ENCODE measurements at places on chromosomes 3 and 15.

GRCh38 chr3:66029014-66029413, 9.7 kb downstream of the MAGI1 start:
- DNase-seq, result no peak

DNA sequence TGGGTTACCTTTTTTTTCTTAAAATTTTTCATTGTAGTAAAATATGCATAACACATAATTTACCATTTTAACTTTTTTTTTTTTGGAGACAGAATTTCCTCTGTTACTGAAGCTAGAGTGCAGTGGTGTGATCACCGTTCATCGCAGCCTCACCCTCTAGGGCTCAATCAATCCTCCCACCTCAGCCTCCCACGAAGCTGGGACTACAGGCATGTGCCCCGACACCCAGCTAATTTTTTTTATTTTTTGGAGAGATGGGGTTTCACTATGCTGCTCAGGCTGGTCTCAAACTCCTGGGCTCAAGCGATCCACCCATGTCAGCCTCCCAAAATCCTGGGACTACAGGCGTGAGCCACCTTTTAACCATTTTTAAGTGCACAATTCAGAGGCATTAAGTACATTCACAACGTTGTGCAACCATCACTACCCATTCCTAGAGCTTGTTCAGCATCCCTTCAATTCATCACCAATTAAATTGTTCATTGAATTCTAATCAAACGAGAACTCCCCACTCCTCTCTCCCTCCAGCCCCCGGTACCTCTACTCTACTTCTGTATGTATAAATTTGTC, 44.6 kb downstream of the BHLHE40 start:
- no peak for DNase-seq

- no peak for DNase-seq
These were observed at the start of gene SLC6A1 for GRCh38 chr3:10992017-10992942. Gene SLC6A1, plus strand, starts transcription at chr3:10992748. Its CDS starts 24,464 bp downstream, at chr3:11017212.

DNA sequence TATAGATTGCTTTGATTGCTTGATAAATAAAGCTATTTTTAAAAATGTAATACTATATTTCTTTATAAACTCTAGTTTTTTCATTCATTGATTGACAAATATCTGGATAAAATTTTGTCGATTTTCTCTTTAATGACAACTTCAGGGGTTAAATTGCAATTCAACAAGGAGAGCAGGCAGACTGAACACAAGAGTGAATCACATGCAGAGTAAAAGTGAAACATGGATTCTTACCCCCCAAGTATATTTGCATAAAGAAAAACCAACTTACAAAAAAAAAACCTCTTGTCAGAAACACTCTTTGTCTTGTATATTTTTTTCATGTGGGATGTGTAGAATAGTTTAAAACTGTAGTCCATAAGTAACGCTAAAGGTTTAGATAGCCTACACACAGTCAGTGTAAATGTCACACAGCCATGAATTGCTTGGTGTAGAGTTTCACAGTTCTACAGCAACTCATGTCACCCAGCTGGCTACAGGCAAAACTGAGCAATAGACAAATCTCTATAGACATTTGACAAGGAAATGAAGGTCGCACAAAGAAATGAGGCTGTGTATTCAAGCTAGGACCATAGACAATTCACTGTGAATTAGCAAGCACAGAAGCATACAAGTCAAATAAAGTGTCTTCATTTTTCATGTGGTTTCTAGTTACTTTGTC, 141.6 kb downstream of the THRB start:
- no peak for DNase-seq

DNA sequence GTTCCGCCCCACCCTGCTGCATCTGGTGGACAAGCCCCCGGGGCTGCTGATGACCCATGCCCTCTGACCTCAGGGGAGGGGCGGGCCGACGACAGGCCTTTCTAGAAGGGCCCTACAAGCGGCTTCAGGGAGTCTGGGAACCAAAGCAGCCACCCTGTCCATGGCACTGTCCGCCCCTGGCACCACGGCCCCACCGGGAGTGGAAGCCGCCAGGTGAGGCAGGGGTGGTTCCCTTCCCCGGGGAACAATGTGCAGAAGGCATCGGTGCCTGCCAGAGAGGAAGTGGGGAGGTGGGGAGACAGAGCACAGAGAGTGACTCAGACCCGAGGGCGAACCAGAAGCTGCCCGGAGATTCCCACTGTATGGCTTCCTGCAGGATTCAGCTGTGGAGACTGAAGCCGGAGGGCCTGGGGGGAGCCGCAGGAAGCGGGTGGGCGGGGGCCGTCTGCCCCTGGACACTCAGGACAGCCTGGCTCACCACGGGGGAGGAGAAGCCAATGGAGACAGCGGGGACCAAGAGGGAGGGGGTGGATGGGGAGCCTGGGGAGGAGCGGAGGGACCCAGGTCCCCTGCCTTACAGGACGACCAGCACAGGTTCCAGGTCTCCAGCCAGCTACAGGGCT, 134.0 kb downstream of the TPRA1 start:
- peak; percentile 70 for DNase-seq

DNA sequence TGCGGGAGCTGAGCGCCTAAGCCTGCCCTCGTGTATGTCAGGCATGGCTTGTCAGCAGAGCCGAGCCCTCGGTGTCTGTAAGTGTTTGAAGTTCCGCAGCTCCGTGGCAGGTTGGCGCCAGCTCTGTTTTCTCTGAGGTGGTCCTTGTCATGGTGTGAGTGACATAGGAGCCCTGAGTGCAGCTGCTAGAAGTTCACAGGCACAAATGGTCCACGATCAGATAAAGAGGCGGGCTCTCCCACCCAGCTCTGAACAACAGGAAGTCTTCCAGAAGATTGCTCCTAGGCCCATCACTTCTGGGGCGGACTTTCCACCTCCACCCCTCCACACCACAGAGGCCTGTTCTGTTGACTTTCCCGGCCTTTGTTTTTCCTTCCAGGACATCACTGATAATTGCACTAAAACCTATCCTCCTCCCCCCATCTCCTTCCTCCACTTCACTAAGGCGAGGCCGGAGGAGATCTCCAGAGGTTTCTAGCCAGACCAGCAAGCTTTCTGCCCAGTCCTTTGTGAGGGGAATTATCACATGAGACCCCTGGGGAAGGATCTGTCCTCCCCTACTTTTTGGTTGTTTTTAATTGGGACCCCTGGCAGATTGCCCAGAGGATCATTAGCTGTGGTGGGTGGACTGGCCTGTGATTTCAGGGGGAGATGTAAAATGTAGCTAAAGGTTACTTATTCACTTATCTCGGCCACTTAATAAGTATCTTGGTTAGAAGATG, 19.9 kb downstream of the ITPR1 start:
- DNase-seq, result no peak

- no peak for DNase-seq
These were observed 172.7 kb upstream of the TRIM42 start for GRCh38 chr3:140505213-140505612.

DNA sequence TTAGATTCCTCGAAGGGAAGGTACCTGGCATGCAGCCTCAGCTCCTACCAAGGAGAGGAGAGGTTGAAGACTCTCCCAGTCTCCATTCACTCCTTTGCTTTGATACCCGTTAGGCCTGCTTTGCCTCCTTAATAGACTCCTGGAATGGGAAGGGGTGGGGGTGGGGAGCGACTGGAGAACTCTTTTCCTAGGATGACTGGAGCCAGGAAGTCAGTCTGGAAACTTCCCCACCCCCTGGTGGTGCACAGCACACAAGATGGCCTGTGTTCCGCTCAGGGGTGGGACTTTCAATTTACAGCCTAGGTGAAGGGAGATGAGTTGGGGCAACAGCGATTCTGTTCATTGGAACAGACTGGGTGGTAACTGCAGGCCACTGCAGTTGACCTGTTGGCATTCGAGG, 21.4 kb upstream of the CELF6 start:
- DNase-seq, result no peak

GRCh38 chr15:74696398-74696729, 540 bp upstream of the EDC3 start:
- no peak for DNase-seq

All from NCI-H526 (cell line).